ENCODE measurements at places on chromosomes 3 and 15. TPM values are rescaled to one million over a fixed set of nuclear protein-coding genes. Genes with fewer than 3 reads are reported as not detected.
A peak's percentile ranks its signal among the peaks of the same experiment; 100 is the strongest.

DNA sequence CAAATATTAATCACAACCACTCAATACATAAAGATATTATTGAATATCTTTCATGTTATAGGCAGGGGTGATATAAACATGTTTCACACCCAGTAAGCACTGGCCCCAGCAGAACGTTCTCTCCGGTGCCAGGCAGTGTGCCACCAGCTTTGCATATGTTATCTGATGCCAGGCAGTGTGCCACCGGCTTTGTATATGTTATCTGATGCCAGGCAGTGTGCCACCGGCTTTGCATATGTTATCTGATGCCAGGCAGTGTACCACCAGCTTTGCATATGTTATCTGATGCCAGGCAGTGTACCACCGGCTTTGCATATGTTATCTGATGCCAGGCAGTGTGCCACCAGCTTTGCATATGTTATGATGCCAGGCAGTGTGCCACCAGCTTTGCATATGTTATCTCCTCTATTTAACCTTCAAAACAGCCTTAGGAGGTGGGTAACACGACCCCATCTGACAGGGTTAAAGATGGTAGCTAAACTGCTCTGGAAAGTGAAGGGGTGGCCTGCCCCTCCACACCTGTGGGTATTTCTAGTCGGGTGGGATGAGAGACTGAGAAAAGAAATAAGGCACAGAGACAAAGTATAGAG, 6.9 kb downstream of the MUC20 start:
- H3K4me3 ChIP-seq = no peak overlapping the region
- no peak for DNase-seq
- no peaks in the 10 kb centered on the region for H3K27me3 ChIP-seq
- no peak overlapping the region for H3K27ac ChIP-seq
- no peaks in the 10 kb centered on the region for H3K36me3 ChIP-seq
- no peaks in the 10 kb centered on the region for H3K4me1 ChIP-seq

DNA sequence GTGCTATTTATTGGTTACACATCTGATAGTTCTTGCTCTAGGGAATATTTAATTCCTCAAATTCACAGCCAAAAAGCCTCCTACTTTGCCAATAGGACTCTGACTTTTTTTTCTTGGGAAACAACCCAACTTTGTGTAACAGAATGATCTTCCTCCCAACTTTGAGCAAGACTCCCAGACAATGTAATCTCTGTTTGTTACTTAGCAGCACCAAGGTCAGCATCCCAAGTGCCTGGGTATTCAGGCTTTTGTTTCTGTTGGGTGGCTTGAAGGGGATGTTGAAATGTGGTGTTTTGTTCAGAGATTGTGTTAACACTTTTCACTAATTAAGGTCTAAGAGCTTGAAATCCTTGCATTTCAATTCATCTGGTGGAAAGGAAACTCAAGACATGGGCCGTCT, 115.8 kb downstream of the ADAMTS9 start:
- no peaks in the 10 kb centered on the region for H3K4me1 ChIP-seq
- no peak overlapping the region for H3K4me3 ChIP-seq
- no peaks in the 10 kb centered on the region for H3K27me3 ChIP-seq
- H3K27ac ChIP-seq = no peak overlapping the region
- H3K36me3 ChIP-seq = no peaks in the 10 kb centered on the region
- no peak for DNase-seq

GRCh38 chr3:12351145-12351544, 62.3 kb downstream of the PPARG start:
- no peaks in the 10 kb centered on the region for H3K27me3 ChIP-seq
- H3K27ac ChIP-seq = no peak overlapping the region
- no peak overlapping the region for H3K4me3 ChIP-seq
- no peaks in the 10 kb centered on the region for H3K36me3 ChIP-seq

DNA sequence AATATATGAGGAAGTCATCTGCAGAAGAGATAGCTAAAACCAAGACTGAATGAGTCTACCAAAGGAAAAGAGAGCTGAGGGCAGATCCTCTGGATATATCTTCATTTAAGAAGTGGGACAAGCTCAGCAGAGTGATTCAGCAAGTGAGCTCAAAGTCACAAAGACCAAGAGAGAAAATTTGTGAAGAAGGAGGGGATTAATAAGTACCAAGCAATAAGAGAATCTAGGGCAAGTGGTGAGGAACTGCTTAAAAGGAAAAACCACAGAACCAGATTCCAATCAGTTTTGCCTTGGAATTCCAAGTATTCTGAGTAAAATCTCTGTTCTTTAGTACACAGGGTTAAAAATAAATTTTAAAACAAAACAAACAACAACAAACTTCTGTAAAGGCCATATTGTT, 3.6 kb downstream of the EHHADH start:
- no peak overlapping the region for H3K27ac ChIP-seq
- no peaks in the 10 kb centered on the region for H3K27me3 ChIP-seq
- no peak for DNase-seq
- H3K4me1 ChIP-seq = no peaks in the 10 kb centered on the region

GRCh38 chr15:54884312-54884711, 312.4 kb downstream of the RSL24D1 start:
- no peak overlapping the region for H3K27ac ChIP-seq
- no peaks in the 10 kb centered on the region for H3K27me3 ChIP-seq
- H3K4me3 ChIP-seq = no peak overlapping the region
- H3K36me3 ChIP-seq = no peaks in the 10 kb centered on the region
- no peak for DNase-seq

GRCh38 chr3:127177226-127177625, 15.7 kb upstream of the PRR23E start:
- H3K4me1 ChIP-seq = no peaks in the 10 kb centered on the region
- H3K36me3 ChIP-seq = no peaks in the 10 kb centered on the region
- no peak for DNase-seq
- H3K27me3 ChIP-seq = no peaks in the 10 kb centered on the region
- no peak overlapping the region for H3K27ac ChIP-seq

- H3K36me3 ChIP-seq = no peaks in the 10 kb centered on the region
- H3K4me3 ChIP-seq = no peak overlapping the region
- no peaks in the 10 kb centered on the region for H3K27me3 ChIP-seq
- peak; percentile 49 for DNase-seq
Measured at GRCh38 chr3:197854596-197855343, 63.7 kb downstream of the LRCH3 start.

DNA sequence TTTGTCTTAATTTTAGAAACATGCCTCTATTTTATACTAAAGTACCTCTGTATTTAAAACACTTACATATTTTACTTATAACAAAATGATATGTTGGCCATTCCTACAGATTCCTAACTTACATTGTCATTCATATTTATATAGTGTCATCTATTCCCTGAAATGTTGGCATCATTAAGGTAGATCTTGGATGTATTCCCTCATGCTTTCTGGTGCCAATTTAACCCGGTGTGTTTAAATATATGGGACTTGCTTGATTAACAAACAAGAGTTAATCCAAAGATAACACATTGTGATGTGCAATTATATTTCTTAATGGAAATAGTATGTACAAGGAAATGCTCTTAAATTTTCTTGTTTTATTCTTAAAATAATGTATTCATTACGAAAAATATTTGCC, 352.3 kb downstream of the NAALADL2 start:
- H3K27ac ChIP-seq = no peak overlapping the region
- no peaks in the 10 kb centered on the region for H3K36me3 ChIP-seq
- no peaks in the 10 kb centered on the region for H3K27me3 ChIP-seq

DNA sequence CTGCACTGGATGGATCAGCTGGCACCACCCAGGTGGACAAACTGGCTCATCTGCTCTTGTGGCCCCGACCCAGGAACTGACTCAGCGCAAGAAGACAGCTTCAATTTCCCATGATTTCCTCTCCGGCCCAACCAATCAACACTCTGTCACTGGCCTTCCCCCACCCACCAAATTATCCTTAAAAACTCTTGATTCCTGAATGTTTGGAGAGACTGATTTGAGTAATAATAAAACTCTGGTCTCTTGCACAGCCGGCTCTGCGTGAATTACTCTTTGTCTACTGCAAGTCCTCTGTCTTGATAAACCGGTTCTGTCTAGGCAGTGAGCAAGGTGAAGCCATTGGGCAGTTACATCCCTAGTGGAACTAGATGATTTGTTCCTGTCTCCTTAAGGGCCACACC, 16.1 kb downstream of the BDH1 start:
- no peaks in the 10 kb centered on the region for H3K36me3 ChIP-seq
- no peak for DNase-seq
- H3K27ac ChIP-seq = no peak overlapping the region
- H3K4me1 ChIP-seq = no peaks in the 10 kb centered on the region

GRCh38 chr3:62266668-62267283, 106.6 kb downstream of the FEZF2 start:
- H3K27me3 ChIP-seq = no peaks in the 10 kb centered on the region
- no peaks in the 10 kb centered on the region for H3K4me1 ChIP-seq
- DNase-seq = no peak
- no peak overlapping the region for H3K4me3 ChIP-seq

- DNase-seq = no peak
- no peak overlapping the region for H3K27ac ChIP-seq
- H3K36me3 ChIP-seq = no peaks in the 10 kb centered on the region
- no peaks in the 10 kb centered on the region for H3K27me3 ChIP-seq
Measured at GRCh38 chr3:10381336-10381735, 60.4 kb upstream of the SEC13 start.

GRCh38 chr3:117774130-117774529, 1064.6 kb downstream of the TUSC7 start:
- H3K4me1 ChIP-seq = no peaks in the 10 kb centered on the region
- no peak for DNase-seq
- H3K4me3 ChIP-seq = no peak overlapping the region
- H3K27ac ChIP-seq = no peak overlapping the region
- H3K36me3 ChIP-seq = no peaks in the 10 kb centered on the region

The IMPG2 gene
- 8.7 TPM for total RNA-seq

The C3orf49 gene
- total RNA-seq = not detected

The ECE2 gene
- not detected for total RNA-seq

The HYKK gene
- total RNA-seq = 7.9 TPM

The AP3B2 gene
- 2.2 TPM for total RNA-seq

The ENTPD3 gene
- 0.46 TPM for total RNA-seq

The PLCL2 gene
- total RNA-seq = 53.4 TPM

Data from ovary (tissue), 10 donors.